Globus pallidus (tissue), 1 donor: ENCODE measurements at places on chromosomes 3 and 15.

- no peak for DNase-seq
Measured at GRCh38 chr15:62027263-62027565, 33.0 kb downstream of the VPS13C start.

GRCh38 chr3:137191133-137191923 is 233.5 kb downstream of the IL20RB start:
- no peak for DNase-seq

GRCh38 chr3:183193762-183194689 is 31.5 kb upstream of the LAMP3 start:
- DNase-seq, result no peak

GRCh38 chr15:68210821-68211655 is 5.9 kb upstream of the CALML4 start:
- peak; percentile 79 for DNase-seq

DNA sequence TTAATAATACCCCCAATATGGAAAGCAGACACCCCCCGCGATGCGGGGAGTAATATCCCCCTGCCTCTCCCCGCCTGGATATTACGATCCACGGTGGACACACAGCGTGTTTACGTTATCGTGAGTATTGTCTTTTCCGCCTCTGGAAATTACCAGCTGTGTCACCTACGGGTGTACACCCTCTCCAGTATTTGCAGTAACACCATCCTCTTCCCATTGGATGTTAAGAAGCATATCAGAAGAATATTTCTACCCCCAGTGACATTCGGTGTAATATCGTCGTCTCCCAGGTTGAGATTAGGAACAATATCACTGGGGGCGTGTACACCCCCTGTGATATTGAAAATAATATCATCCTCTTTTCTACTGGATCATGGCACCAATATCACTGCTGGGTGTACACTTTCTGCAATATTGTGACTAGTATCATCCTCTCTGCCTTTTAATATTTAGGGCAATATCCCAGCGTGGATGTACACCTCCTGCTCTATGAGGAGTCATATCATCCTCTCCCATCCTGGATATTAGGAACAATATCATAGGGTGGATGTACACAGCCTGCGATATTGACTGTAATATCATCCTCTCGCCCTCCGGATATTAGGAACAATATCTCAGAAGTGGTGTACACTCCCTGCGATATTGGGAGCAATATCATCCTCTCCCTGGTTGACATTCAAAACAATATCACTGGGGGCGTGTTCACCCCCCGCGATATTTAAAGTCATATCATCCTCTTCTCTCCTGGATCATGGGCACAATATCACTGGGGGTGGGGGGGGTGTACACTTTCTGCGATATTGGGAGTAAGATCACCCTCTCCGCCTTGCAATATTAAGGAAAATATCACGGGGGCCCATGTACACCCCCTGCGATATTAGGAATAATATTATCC is 20.3 kb upstream of the BMF start:
- DNase-seq, result no peak
